ENCODE measurements at places on chromosomes 4 and X. TPM values are rescaled to one million over a fixed set of nuclear protein-coding genes. Genes with fewer than 3 reads are reported as not detected.

DNA sequence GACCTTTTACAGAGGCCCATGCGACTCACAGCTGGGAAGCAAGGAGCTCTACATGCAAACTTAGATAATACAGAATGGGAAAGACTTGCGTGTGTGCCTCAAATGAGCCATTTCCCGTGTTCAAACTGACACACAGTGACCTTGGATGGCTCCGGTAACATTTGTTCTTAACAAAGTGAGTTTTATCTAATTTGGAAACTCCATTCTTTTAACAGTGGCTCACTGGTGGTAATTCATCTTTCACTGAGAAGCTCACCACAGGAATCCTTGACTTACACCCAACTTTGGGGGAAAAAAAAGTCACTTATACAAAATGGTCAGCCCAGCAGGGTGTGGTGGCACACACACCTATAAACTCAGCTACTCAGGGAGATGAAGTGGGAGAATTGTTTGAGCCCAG is 190.6 kb downstream of the LDB2 start:
- H3K27ac ChIP-seq, result no peak overlapping the region
- no peak for DNase-seq
- H3K4me3 ChIP-seq, result no peak overlapping the region
- no peaks in the 10 kb centered on the region for H3K4me1 ChIP-seq

GRCh38 chr4:825971-826330 is at the start of gene CPLX1:
Gene CPLX1, minus strand, starts transcription at chr4:826129. Its CDS starts 1,607 bp downstream, at chr4:824522.
- no peaks in the 10 kb centered on the region for H3K36me3 ChIP-seq
- no peaks in the 10 kb centered on the region for H3K27me3 ChIP-seq
- H3K27ac ChIP-seq, result no peak within 1 kb of the TSS
- peaks cover 18% of the 10 kb centered on the region for H3K4me1 ChIP-seq
- DNase-seq, result no peak

DNA sequence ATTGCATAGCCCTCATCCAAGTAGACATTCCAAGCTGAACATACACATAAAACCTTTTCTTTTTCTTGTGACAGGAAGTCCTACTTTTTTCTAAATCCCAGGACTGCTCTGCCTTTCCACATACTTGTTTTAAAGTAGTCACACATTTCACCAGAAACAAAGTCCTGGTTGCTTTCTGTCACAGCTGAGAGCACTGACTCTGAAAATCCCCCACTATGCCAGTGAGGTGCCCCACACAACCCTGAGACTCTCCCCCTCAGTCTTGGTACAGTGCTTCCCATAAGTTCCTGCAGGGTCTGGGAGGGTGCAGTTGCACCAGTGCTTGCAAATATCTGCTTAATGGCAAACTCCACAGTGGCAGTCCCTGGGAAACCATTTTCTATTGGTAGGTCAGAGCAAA is 84.2 kb downstream of the DCHS2 start:
- H3K27me3 ChIP-seq, result no peaks in the 10 kb centered on the region
- no peaks in the 10 kb centered on the region for H3K36me3 ChIP-seq
- DNase-seq, result no peak
- H3K4me3 ChIP-seq, result no peak overlapping the region
- no peak overlapping the region for H3K27ac ChIP-seq

GRCh38 chrX:152444338-152444737 is 6.8 kb downstream of the GABRA3 start:
- H3K36me3 ChIP-seq, result no peaks in the 10 kb centered on the region
- H3K4me3 ChIP-seq, result no peak overlapping the region
- no peak for DNase-seq
- H3K27me3 ChIP-seq, result no peaks in the 10 kb centered on the region

- H3K4me1 ChIP-seq, result no peaks in the 10 kb centered on the region
- H3K36me3 ChIP-seq, result no peaks in the 10 kb centered on the region
- H3K27me3 ChIP-seq, result no peaks in the 10 kb centered on the region
- DNase-seq, result no peak
- no peak overlapping the region for H3K4me3 ChIP-seq
Observed at GRCh38 chrX:18992829-18993228, 8.9 kb upstream of the PHKA2 start.

GRCh38 chr4:78414116-78414515 is 137.5 kb upstream of the ANXA3 start:
- H3K27ac ChIP-seq, result no peak overlapping the region
- no peak for DNase-seq
- H3K27me3 ChIP-seq, result no peaks in the 10 kb centered on the region
- no peaks in the 10 kb centered on the region for H3K4me1 ChIP-seq

DNA sequence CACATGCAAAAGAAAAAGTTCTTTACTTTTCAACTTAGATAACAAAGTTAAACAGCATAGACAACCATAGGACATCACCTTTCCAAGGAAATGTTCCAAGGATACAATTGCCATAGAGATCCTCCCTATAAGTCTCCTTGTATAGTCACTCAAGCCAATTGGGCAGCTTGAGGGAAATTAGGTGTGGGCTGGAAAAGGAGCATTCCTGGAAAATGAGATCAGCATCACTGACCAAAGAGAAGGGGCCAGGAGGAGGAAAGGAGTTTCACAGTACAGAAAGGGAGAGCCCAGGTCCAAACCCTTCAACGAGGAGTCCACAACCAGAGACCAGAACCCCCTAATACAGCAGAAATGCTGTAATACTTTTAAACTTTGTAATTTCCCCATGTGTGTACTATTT is 91.5 kb upstream of the PPARGC1A start:
- no peaks in the 10 kb centered on the region for H3K27me3 ChIP-seq
- H3K36me3 ChIP-seq, result no peaks in the 10 kb centered on the region
- H3K27ac ChIP-seq, result no peak overlapping the region
- no peaks in the 10 kb centered on the region for H3K4me1 ChIP-seq
- DNase-seq, result no peak

The EXOC1L gene
- not detected for polyA plus RNA-seq

The SPANXA2 gene
- not detected for polyA plus RNA-seq

The HEPH gene
- not detected for polyA plus RNA-seq

The CRMP1 gene
- polyA plus RNA-seq, result not detected

The GAK gene
- polyA plus RNA-seq, result 40.0 TPM

Data from CD4-positive, CD25-positive, alpha-beta regulatory T cell (primary cell).